ENCODE measurements at places on chromosomes 7 and 10.

DNA sequence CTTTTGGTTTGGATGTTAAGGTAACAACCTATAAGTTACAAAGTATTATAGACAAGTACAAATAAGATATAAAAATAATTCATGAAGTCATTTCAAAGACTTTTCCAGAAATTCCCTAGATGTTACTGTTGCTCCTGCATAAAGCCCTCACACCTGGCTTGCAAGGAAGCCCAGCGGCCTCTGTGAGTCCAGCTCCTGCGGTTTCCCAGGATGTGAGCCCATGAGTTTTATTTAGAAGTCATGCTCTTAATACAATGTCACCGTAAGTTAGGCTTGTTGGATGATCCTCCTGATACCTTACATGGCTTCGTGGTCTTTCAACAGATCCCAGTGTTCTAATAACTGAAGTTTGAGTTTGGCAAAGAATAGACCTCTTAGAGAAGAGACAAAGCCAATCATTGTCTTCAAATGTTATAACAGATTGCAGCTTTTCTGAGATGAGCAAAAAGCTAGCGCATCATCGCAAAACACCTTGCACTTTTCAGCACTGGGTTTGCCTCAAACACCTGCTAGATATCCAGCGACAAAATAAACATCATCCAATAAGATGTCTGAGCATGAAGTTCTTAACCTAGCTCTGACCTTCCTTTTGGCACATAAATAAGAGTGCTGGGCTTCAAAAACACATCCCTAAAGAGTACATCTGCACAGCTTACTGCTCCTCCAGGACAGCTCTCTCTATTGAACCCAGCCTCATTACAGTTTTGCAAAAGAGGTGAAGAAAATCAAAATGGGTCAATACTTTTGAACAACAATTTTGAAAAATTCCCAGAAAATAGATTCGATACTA, 3.6 kb downstream of the FAM171A1 start:
- no peak for DNase-seq

- DNase-seq = no peak
These were observed 184.7 kb downstream of the PLPP4 start for GRCh38 chr10:120641695-120642094.

GRCh38 chr10:123496375-123496774, 169.8 kb upstream of the GPR26 start:
- DNase-seq = no peak

DNA sequence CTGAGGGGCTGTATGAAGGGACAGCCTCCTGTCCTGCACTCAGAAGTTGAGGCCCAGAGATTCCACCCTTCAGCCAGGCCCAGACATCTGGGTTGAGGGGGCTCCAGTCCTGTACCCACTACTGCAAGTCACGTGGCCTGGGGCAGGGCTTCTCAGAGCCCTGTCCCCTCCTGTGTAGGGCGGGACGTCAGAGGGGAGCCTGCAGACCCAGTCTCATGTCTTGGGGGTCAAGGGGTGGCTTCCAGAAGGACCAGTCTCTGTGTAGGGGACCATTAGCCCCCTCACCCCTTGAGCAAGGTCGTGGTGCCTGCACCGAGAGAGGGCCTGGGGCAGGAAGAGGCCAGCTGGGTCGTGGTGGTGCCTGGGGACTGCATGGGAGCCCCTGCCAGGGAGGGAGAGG, 593 bp upstream of the PILRA start:
- no peak for DNase-seq
